ENCODE measurements at places on chromosomes 1 and 21. TPM values are rescaled to one million over a fixed set of nuclear protein-coding genes. Genes with fewer than 3 reads are reported as not detected.

- DNase-seq = no peak
Observed at GRCh38 chr21:14403681-14404318, 20.9 kb upstream of the HSPA13 start.

DNA sequence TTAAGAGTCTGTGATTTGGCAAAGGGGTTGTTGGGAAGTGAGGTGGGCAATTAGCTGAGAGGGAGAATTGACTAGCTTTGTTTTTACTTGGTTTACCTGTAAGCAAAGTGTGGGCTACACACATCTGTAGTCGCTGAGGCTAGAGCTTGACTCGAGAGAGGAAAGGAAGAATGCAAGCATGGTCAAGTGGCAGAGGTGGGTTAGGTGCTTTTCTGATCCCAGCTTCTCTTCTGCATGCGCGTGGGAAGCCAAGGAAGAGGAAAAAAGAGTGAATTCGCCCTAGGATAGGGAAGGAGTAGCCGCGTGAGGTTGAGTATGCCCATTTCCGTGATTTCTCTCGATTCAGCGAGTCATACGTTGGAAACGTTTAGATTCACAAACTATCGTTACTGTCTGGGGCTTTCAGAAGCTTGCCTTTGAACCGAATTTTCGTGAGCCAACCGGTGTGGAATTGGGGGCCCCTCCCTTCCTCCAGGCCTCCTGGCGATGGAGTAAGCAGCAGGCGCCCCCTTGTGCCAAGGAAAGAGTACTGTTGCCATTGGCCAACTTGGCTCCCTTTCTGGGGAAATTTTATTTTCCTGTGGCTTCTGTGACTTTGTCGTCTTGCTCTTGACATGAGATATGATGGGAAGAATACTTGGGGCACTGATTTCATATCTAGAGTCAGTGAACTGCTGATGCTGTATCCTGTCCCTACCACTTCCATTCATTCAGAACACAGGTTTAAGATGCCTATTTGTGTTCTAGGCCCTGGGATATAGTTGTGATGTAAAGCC, 1.3 kb downstream of the PIGV start:
- peak; percentile 90 for DNase-seq

DNA sequence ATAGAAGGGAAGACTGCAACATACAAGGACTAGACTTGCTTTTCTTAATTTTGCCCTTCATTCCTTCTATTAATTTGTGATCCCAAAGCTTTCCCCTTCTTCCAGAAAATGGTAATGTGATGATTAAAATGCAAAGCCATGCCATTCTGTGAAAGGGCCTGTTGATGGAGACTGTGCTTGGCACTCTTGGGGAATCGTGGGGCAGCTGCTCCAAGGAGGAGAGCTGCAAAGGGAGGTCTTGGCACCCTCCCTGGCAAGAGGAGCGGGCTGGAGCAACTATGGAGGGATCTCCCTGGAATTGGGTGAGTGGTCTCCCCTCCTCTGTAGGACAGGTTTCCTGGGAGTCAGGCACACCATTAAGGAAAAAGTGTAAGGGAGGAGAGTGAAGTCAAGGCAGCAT, 16.6 kb downstream of the CACNA1S start:
- DNase-seq = no peak

- DNase-seq = no peak
Observed at GRCh38 chr21:36626791-36627190, 72.1 kb upstream of the SIM2 start.

DNA sequence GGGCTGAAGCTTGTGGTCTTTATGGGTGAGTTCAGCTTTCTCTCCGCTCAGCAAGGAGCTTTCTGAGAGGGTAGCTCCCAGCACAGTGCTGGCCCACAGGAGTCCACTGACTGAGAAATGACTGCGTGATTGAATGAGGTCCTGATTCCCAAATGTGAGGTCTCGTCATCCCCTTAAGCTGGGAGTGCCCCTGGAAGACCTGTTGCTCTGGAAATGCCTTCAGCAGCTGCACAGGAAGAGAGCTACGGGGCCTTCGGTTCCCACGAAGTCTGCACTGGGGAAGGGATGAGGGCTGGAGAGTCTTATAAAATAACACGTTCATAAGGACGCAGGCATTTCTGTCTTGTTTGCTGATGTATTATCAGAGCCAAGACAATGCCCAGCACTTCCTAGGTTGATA, 14.0 kb downstream of the TNNT2 start:
- DNase-seq = no peak

GRCh38 chr1:68383092-68383491, 66.7 kb downstream of the RPE65 start:
- no peak for DNase-seq

GRCh38 chr1:183632114-183632513, 3.5 kb downstream of the ARPC5 start:
- no peak for DNase-seq

DNA sequence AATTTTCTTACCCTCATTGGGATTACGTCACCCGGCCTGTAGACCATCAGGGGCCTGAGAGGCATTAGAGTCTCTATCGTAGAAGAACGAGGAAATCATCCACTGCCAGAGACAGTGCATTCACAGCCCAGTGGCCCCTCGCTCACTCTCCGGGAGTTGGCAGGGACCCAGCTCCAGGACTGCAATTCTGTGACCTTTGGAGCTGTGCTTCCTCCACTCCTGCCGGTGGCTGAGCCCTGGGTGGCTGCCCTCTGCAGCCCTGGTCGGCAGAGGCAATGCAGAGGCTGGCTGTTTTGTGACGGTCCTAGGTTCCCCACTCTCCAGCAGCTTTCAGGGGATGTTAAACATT, 12.7 kb downstream of the SLC37A1 start:
- no peak for DNase-seq

GRCh38 chr21:38788275-38788905, 17.3 kb upstream of the ETS2 start:
- no peak for DNase-seq

- no peak for DNase-seq
Observed at GRCh38 chr1:119209596-119210295, 69.3 kb upstream of the WARS2 start.

- DNase-seq = peak; percentile 51
Observed at GRCh38 chr1:24189528-24189927, 2.4 kb upstream of the IFNLR1 start.

DNA sequence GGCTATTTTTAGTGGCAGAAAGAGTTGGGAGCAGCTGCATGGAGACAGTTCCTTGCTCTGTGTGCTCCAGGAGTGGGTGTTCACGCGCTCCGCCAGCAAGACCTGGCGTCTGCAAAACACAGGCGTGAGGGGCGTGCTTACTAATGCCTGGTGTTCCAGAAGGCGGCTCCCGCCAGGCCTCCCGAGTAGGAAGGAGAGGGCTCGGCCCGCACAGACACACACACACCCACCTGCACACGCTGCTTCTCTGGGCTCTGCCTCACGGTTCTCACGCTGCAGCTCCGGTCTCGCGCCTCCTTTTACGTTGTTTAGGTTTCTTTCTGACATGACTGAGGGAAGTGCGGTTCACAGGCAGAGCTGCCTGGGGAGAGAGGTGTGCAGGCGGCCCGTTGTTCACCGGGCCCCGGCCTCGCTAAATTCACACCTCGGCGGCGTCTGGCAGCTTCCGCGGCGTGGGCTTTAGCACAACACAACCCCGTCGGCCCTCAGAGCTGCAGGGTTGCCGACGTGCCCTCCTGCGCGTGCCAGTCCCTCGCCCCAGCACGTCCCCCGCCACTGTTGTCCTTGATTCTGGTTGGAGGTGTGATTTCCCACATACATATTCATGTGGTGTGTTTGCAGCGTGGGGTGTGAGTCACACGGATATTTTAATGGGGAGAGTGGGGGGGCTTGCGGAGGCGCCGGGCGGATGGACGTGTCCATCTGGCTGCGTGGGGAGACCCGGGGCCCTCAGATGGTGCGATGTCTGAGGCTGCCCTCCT, 77.0 kb downstream of the SKI start:
- no peak for DNase-seq

DNA sequence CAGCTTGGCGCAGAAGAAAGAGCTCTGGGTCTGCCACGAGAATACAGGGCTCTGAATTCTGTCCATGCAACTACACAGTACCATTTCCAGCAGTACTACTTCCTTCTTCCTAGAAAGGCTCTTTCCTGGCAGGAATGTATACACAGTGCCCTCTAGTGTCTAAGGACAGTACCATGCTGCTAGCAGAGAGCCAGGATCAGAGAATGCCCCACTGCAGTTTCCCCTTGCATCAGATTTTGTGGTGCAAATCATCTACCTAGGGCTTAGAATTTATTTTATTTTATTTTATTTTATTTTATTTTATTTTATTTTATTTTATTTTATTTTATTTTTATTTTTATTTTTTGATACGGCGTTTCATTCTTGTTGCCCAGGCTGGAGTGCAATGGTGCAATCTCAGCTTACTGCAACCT, 50.8 kb downstream of the PAX7 start:
- no peak for DNase-seq

DNA sequence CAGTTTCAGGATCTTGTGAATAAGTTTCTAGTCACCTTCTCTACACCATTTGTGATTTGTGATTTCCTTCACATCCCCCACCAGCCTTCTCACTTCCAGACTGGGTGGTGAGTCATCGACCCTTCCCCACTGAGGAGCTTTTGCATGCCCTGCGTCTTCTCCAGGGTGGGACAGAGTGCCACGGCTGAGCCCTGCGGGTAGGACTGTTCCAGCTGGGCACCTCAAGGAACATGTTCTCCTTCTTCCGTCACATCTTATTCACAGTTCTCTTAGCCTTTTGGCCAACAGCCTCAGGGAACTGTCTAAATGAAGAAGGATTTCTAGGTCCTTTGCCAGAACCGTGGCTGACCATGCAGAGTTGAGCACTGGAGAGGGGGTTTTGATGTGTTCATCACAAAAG, 116.5 kb downstream of the TMEM53 start:
- no peak for DNase-seq

GRCh38 chr1:239858529-239858928, 233.2 kb upstream of the FMN2 start:
- DNase-seq = no peak

DNA sequence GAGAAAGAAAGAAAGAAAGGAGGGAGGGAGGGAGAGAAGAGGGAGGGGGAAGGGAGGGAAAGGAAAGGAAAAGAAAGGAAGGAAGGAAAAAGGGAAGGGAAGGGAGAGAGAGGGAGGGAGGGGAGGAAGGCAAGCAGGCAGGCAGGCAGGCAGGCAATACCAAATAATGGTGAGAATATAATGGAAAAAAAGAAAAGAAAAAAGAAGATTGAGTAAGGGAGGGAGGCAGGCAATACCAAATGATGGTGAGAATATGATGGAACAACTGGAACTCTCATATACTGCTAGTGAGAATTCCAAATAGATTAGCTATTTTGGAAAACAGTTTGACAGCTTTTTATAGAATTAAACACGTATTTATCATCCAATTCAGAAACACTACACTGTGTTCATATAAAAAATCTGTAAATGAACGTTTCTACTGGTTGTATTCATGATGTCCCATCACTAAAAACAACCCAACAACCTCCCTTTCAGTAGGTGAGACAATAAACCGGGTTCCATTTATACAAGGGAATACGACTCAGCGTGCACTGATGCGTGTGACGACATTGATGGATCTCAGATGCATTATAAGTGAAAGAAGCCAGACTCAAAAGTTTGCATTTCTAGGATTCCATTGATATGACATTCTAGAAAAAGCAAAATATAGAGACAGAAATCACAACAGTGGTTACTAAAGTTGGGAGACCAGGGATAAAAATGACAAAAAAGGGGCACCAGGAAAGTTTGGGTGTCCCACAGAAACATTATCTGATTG, 226.4 kb downstream of the DSCAM start:
- no peak for DNase-seq

- DNase-seq = no peak
Observed at GRCh38 chr1:47834326-47834725, 162.9 kb downstream of the TRABD2B start.

- no peak for DNase-seq
Observed at GRCh38 chr1:204947338-204947737, 76.7 kb downstream of the NFASC start.

GRCh38 chr21:34498623-34499022, 13.4 kb downstream of the KCNE1 start:
- DNase-seq = no peak

GRCh38 chr1:160376525-160377131, 9.8 kb downstream of the NHLH1 start:
- DNase-seq = peak; percentile 33

GRCh38 chr21:38486221-38486620, 12.1 kb downstream of the ERG start:
- no peak for DNase-seq

DNA sequence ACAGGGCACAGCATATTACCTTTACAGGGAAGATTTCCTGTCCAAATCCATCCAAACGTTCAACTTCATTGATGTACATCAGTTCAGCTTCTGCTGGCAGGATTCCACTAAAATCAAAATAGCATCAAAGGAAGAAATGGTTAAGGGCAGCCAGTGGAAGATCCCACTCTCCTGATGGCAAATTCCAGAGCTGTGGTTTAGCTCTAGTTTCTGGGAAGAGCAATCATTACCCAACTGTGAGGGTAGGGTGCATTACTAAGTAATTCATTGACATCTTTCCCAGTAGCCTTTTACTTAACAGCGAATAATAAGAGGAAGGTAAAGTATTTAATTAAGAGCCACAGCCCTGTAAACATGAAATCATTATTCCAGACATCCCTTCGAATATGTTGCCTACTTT, 120.7 kb downstream of the SMYD2 start:
- no peak for DNase-seq

DNA sequence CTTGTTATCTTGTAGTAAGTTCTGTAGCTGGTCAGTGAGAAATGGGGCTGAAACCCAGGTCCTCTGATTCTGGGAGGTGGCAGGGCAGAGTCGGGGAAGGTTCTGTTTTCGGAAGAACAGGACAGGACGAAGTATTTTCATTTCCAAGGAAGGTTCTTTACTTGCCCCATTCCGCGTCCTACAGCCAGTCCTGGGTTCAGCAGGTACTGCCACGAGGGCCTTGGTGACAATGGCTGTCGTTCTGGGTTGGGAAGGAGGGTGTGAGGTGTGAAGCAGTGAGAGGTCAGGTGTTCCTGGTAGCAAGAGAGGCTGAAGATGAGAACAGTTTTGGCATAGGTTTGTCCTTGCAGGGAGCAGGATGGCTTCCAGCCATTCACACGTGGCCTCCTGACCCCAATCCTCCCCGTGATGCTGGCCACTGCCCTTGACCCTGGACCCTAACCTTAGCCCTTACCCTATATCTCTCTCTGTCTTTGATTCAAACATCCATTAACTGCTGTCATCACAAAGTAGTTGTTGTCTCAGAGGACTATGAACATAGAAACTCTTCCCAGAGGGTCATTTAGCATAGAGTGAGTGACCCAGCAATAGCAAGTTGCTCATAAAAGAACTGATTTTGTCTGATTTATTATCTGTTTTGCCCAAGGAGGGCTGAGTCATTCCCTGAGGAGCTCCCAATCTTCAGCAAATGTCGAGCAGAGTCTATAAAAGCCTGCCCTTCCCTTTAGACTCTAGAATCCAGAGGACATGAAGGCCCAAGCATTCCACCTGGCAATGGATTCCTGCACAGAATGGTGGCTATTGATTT, 25.0 kb downstream of the VASH2 start:
- no peak for DNase-seq

The PRAMEF4 gene
- not detected for total RNA-seq

The NR0B2 gene
- total RNA-seq = not detected

The FAM72A gene
- total RNA-seq = 40.6 TPM

The PTCH2 gene
- 3.2 TPM for total RNA-seq

The FCGR2B gene
- total RNA-seq = not detected

The RHD gene
- total RNA-seq = not detected

The UBXN11 gene
- total RNA-seq = 19.1 TPM

The ASPM gene
- total RNA-seq = 53.4 TPM

The MOB3C gene
- total RNA-seq = 13.7 TPM

The NDUFS2 gene
- 114 TPM for total RNA-seq

The IL10 gene
- 0.77 TPM for total RNA-seq

The HOOK1 gene
- 17.6 TPM for total RNA-seq

The ZNF697 gene
- 0.26 TPM for total RNA-seq

The GUCA2B gene
- not detected for total RNA-seq

The SLC22A15 gene
- total RNA-seq = 1.5 TPM

The ACKR1 gene
- total RNA-seq = not detected

The ARTN gene
- total RNA-seq = 1.9 TPM
